ENCODE measurements at places on chromosomes 1 and 21.

DNA sequence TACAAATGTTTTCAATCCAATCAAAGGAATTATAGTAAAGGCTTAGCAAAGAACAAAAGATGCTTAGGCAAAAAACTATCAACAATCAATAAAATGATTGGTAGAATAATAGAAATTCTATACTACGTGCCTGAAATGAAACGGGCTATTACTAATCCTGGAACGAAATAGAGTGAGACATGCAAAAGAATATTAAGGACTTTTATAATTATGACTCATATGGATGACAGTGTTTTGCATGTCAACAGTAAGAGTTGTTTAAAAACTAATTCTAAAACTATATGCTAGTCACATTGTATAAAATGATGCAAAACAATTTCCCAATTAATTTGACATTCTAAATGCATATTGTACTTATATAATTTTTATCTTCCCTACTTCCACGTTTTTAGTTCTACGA, 35.6 kb downstream of the LRRIQ3 start:
- DNase-seq = no peak

DNA sequence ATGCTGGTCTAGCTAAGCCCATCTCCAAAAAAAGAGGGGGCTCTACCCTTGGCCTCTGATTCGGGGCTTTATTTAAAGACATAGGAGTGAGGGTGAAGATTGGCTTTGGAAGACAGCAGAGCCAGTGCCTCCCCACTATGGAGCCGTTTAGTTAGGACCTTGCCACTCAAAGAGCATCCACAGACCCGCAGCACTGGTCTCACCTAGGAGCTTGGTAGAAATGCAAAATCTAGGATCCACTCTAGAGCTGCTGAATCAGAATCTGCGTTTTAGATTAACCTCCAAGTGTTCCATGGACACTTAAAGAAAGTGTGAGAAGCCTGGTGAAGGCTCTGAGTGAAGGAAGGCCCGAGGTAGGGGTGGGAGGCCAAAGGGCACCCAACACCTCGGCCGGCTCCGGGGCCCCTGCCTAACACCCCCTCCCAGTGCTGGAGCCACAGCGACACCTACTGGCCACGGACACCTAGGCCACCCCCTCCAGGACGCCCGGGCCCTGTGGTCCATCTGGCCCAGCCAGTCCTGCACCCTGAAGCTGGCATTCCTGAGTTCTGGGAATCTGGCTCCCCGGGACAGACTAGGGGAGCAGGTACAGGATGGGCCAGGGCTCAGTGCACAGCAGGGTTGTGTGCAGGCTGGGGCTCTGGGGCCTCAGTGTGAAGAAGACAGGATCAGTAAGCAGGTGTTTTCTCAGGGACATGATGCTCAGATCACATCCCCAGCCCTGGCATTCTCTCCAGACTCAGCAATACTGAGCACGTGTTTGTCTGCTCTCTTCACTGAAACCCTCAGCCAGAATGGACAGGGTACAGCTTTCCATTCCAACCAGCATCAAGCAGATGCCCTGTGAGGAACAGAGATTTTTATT, 79.2 kb downstream of the TMEM53 start:
- peak; percentile 71 for DNase-seq

DNA sequence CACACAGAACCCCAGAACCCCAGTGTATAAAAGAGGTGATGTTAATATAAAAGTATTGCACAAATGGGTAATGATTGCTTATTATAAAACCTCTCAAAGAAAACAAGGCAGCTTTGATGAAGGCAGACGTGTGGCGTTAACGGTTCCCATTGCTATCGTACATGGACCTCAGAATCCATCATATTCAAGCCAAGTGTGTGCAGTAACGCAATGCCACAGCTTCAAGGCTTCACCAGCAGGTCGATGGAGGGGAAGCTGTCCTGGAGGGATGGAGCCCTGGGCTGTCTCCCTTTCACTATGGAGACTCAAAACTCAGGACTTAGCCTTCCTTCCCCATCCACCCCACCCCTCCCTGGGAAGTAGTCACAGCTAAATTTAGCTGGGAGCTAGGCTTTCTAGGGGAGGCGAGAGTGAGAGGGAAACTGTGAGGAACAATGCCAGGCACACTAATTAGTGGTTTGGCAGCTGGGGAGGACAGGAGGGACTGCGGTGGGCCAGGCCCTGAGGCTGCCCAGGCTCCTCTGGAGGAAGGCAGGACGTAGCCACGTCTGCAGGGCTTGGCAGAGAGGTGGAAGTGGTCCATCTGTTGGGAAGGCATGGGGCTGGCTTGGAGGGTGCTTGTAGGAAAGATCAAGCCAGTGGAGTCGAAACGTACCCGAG, 121.2 kb downstream of the HMGB4 start:
- no peak for DNase-seq

DNA sequence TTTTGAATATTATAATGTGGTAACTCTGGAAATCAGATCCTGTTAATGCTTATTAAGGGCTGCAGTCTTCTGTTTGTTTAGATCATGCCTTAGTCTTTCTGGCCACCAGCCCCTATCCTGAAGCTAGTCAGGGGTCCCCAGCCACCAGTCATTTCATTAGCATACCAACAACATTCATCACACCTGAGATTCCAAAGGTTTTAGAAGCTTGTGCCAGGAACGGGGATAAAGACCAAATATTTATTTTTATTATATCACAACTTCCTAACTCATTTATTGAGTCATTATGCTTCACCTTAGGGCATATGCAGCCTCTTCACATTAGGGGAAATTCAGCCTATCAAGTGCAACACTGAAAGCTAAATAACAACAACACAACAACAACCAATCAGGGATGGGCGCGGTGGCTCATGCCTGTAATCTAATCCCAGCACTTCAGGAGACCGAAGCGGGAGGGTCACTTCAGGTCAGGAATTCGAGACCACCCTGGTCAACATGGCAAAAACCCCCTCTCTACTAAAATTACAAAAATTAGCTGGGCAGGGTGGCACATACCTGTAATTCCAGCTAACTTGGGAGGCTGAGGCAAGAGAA, 2.9 kb upstream of the PSEN2 start:
- no peak for DNase-seq

GRCh38 chr1:88877382-88877825, 14.0 kb downstream of the GTF2B start:
- no peak for DNase-seq

DNA sequence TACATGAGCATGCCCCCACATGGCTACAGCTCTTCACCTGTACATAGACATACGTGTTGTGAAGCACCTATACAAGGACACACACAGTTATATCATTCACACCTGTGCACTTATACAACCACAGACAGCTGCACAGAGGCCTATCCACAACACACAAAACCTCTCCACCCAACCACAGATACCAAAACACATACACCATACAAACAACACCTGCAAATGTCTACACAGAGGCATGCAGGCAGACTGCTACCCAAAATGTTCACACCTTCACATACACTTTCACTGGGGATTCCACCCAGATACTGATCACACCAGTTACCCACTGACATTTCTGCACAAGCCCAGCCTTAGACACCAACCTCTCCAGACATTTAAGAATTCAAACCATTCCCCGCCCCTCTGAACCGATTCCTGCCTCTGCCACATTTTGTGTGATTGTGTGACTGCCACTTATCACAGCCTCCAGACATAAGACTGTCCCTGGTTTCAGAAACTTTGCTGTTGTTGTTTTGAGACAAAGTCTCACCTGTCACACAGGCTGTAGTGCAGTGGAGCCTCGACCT, 2.0 kb downstream of the C1orf232 start:
- peak; percentile 35 for DNase-seq

GRCh38 chr21:32411350-32412161, 950 bp upstream of the EVA1C start:
- no peak for DNase-seq

DNA sequence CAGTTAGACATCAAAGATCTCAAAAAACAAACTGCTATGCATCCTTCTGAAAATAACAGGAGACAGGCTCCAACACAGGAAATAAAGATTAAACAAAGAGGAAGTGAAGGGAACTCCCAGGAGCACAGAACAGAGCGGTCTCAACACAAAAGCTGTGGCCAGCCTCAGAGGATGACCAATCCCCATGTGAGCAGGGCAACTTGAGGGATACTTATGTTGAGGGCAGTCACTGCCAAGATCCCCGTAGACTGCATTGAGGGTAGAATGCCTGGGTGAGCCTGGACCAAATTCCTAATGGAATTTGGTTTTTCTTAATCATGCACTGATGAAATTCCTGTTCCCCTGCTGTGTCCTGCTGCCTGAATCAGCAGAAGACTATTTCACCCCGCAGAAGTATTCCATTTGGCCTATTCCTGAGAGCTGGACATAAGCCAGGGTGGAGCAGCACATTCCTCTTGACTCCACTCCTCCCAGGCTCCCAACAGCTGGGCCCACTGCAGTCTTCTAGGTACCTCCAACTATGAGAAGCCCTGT, 49.0 kb downstream of the JAK1 start:
- no peak for DNase-seq

- no peak for DNase-seq
These were observed 43.3 kb downstream of the NID1 start for GRCh38 chr1:236021424-236022135.

DNA sequence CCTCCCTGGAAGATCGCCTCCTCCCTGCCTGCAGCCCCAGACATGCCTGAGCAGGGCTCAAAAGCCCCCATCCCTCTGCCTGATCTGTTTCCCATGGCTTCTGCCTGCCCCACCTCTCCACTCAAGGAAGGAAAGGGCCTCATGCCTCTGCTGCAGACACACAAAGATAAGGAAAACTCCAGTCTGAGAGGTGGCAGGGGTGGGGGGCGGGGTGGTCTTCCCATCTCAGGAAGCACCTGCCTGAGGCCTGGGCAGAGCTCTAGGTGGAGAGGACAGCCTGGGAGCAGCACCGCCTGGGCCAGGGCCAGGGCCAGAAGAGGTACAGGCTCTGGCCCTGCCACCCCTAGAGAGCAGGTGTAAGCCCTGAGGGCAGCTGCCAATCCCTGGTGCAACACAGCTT, 4.1 kb upstream of the GJB3 start:
- DNase-seq = no peak

DNA sequence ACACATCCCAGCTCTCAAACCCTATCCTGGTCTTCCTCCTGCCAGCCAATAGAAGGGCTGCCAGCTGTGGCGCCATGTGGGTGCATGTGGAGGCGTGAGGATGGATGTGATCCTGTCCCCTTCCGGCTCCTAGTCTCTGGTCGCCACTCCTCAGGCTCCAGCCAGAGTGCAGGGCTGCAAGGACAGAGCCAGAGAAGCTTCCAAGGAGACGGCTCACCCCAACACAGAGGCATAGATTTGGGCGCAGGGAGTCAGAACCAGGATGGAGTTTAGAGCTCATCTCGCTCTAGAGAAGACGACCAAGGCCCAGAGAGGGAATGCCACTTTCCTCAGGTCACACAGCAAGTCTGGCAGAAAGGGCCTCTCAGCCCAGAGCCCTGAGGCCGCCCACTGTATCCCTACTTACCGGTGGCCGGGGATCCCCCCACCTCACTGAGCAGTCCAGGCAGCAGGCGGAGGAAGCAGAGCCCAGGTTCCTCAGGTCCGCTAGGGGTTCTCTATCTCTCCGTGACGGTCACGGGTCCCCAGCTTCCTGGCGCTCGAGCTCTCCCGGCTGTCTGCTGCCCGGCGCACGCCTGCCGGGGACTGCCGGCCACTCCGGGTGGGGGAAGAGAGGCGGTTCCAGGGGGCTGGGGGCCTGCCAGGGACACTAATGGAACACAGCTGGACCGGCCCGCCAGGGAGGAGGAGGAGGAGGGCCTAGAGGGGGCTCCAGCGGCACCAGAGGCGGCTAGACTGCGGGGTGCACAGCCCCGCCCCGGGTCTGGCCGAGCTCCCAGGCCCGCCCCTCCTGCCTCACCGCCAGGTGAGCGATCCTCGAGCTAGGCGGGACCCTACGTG, at the start of gene COL16A1:
Gene COL16A1 (minus strand): TSS at position 587 of the 840 bp plus-strand sequence. CDS start 1,824 bp downstream, outside the sequence.
- no peak for DNase-seq
